Dermis blood vessel endothelial cell (primary cell): ENCODE measurements at places on chromosomes 1 and 21. TPM values are rescaled to one million over a fixed set of nuclear protein-coding genes. Genes with fewer than 3 reads are reported as not detected.
A peak's percentile ranks its signal among the peaks of the same experiment; 100 is the strongest.

- no peak for DNase-seq
Measured at GRCh38 chr1:185568155-185569123, 165.8 kb upstream of the HMCN1 start.

DNA sequence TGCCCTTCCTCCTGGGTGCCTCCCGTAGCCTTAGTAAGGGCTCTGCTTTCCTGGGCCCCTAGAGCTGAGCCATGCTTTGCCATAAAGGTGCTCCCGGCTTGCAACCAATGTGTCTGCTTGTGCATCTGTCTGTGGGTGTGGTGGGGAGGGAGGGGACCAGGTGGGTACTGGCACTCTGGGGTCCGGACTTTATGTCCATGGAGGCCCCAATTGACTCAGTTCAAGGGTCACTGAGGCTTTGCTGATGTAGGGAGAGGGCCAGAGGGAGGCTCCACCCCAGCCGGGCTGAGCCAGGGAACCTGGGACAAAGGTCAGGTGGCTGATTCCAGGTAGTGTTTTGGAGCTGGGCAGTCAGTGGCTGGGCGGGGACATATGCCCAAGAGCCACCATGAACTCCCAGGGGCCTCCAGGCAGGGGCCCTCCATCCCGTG lies 15.0 kb downstream of the TNFRSF25 start:
- DNase-seq, result no peak

DNA sequence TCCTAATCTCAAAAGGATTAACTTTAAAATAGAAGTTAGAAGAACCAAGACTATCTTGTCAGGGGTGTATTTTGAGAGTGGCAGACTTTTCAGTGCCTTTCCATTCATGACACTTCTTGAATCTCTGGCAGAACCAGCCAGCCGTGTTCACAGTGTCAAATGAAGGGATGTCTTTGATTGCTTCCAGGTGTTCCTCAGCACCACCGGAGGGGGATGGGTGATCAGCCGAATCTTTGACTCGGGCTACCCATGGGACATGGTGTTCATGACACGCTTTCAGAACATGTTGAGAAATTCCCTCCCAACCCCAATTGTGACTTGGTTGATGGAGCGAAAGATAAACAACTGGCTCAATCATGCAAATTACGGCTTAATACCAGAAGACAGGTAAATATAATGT lies 32.3 kb downstream of the FMO1 start:
- no peak for DNase-seq

DNA sequence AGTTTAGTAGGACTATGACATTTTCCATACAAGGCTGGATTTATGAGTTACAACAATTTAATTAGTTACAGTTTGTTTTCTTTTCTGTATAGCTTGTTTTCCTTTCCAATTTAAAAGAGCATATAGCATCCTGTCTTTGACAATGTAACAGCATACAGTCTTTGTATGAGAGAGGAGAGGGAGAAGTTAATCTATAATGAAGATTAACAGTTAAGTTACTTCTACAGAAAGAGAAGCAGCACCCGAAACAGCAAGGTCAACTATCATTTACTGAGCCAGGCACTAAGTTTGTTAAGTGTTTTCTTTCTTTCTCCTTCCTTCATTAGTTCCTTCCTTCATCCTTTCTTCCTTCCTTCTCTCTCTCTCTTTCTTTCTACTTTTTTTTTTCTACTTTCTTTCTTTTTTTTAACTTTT lies 52.3 kb upstream of the RAB4A start:
- DNase-seq, result no peak

GRCh38 chr1:202576816-202577215 lies 133.4 kb downstream of the SYT2 start:
- peak; percentile 50 for DNase-seq

- no peak for DNase-seq
Measured at GRCh38 chr1:117825414-117825813, 104.0 kb downstream of the GDAP2 start.

DNA sequence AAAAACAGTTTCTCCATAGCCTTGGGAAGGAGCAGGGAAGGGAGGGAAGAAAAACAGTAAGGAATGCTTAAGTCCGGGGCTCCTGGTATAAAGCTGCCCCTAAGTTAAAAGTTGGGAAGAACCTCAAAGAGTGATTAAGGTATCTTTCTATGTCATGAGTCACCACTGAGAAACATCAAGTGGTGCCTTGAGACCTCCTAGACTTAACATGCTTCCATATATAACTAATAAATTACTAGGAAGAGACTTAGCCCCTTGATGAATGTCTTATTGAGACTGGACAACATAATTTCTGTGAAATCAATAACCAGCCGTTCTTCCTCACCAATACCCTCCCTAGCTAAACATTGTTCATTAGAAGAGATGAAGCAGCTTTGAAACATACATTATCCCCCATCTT lies 121.8 kb upstream of the SLC44A3 start:
- DNase-seq, result no peak

DNA sequence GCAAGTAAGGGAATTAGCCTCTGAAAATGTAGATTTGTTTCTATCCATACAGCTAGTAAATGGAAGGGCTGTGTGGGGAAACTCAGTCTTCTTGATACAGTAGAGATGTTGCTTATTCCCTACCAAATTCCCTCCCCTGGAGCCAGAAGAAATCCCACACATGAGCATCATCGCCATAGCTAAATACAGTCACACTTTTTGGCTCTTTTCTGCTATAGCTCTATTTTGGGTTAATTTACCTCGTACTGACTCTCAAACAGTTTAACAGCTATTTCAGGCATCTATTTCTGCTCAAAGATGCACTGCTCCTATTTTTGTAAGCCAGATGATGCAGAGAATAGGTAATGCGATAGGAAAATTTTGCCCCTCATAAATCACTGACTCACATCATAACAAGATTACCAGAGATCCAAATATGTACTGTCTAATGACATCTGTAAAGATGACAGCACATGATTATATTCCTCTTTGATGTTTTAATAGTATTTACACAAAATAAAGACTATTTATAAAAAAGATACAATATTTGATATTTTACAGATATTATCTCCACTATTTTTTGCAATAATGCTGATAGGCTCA lies 58.6 kb downstream of the XCL1 start:
- no peak for DNase-seq

- no peak for DNase-seq
Measured at GRCh38 chr1:20462397-20462796, 23.6 kb downstream of the CAMK2N1 start.

TSTD1 gene
- total RNA-seq, result 1.4 and 6.8 TPM in 2 replicates

OR2AK2 gene
- total RNA-seq, result not detected in 2 replicates

FAM163A gene
- under 0.01 and 0.05 TPM in 2 replicates for total RNA-seq

ACTN2 gene
- 0.09 TPM in 1 of 2 replicates, not detected in the other for total RNA-seq

OR10T2 gene
- not detected in 2 replicates for total RNA-seq
